Stimulated activated CD4-positive, alpha-beta T cell treated with anti-CD3 and anti-CD28 coated beads, TNF-alpha, amount 100 ng/mL, for 24 hours (primary cell): ENCODE measurements at places on chromosomes 3 and 15.
A peak's percentile ranks its signal among the peaks of the same experiment; 100 is the strongest.

DNA sequence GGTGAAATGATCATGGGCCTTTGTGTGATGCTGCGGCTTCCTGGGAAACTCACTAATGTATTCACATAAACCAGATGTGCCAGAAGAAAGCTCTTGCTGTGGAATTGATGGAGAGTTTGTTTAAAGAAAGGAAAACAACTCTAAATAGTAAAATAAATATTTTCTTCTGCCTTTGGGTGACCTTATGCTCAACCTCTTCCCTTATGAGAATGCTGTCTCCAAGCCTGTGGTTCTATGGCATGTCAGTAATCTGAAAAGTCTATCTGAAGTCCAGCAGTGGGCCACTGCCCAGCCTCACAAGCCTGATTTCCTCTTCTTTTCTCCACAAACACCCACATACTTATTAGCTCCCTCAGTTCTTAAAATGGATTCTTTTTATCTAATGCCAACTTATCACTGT lies 49.9 kb upstream of the PHLDB2 start:
- DNase-seq: no peak

DNA sequence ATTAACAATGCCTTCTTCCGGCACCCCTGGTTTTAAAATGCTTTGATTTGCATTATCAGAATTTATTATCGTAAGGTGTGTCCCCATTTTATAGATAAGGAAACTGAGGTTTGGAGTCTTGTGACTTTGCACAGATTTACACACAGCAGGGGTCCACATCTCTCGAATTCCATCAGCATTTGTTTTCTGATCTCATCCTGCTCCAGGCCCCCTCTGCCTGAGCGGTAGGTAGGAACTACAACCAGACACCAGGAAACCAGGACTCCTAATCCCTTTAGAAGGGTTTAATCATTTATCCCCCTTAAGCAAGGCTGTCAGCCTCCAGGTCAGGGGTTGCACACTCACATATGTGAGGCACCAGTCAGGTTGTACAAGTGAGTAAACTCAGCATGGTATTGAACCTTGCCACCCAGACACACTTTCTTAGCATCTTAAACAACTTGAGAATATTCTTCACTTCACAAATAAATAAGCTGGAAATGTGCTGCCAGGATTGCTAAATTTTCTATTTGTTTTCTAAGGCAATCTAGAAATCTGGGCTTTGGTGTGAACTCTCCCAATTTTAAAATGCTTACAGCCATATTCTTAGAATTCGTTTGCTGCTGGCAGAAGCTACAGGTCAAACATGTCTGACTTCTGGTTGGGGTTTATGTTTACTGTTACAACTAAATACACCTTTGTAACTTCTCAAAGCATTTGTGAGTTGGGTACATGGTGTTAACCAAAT lies 31.7 kb upstream of the CMTM7 start:
- no peak for DNase-seq

- DNase-seq: no peak
Observed at GRCh38 chr15:57992761-57993355, 72.7 kb downstream of the ALDH1A2 start.

- no peak for DNase-seq
Observed at GRCh38 chr3:71389911-71390573, 193.5 kb downstream of the FOXP1 start.

DNA sequence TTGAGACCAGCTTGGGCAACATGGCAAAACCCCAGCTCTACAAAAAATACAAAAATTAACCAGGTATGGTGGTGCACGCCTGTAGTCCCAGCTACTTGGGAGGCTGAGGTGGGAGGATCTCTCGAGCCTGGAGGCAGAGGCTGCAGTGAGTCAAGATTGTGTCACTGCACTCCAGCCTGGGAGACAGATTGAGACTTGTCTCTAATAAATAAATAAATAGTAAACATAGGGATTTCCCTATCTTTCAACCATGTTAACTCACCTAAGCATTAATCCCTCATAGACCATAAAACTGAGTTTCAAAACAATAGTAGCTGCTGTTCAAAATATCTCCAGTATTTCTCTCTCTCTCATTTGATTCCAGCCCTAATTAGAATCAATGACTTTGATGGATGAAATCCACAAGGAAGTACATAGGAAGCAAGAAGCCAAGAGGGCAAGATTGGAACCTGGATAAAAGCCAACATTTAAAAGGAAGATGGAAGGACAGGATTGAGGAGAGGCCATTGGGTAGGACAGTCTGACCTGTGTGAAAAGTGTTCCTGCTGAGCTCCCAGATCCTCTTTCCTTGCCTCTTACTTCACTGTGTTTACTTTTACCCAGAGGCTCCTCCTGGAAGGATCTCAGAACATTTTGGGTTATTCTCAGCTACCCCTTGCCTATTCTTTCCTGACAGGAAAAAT lies 12.4 kb upstream of the TTBK2 start:
- DNase-seq: no peak

DNA sequence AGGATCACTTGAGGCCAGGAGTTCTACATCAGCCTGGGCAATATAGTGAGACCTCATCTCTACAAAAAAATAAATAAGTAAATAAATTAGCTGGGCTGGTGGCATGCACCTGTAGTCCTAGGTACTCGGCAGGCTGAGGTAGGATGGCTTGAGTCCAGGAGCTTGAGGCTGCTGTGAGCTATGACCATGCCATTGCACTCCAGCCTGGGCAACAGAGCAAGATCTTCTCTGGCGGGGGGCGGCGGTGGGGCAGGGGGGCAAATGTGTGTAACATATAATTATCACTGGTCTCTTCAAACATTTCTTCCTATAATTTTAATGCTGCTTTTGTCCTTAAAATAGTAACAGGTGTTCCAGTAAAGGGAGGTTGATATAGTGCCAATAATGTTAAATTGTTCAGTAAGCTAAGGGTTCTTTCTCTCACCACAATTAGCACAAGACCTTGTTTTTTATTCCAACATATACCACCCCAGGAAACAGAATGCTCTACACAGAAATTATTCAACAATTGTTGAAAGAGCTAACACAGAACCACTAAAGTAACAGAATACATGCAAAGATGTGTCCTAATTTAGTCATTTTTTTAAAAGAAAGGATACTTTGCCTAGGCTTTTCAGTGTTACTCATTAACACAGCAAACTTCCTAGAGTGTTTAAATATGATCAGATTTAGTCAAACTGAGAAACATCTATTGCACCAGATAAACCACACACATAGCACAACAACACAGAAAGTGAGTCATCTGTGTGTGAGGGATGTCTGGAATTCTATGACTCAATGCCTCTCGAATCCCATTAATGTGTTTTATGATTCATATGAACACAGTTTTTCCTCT lies 29.1 kb downstream of the ANKRD28 start:
- no peak for DNase-seq

DNA sequence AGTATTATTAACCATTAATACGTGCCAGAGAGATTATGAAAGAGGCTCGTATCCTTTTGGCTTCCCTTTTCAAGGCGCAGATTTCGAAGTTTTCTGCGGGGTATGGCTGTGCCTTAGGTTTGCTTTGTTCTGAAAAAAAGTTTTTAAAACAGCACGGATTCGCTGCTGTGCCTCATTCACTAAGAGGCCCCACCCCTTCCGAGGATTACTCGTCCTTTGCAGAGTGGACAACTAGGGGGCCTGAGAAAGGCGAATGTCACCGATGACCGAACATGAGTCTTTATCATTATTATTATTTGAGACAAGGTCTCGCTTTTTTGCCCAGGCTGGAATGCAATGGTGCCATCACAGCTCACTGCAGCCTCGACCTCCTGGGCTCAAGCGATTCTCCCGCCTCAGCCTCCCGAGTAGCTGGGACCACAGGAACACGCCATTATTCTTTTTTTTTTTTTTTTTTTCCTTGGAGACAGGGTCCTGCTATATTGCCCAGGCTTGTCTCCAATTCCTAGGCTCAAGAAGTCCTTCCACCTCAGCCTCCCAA lies 684 bp upstream of the RPS27L start:
- DNase-seq: peak; percentile 9

DNA sequence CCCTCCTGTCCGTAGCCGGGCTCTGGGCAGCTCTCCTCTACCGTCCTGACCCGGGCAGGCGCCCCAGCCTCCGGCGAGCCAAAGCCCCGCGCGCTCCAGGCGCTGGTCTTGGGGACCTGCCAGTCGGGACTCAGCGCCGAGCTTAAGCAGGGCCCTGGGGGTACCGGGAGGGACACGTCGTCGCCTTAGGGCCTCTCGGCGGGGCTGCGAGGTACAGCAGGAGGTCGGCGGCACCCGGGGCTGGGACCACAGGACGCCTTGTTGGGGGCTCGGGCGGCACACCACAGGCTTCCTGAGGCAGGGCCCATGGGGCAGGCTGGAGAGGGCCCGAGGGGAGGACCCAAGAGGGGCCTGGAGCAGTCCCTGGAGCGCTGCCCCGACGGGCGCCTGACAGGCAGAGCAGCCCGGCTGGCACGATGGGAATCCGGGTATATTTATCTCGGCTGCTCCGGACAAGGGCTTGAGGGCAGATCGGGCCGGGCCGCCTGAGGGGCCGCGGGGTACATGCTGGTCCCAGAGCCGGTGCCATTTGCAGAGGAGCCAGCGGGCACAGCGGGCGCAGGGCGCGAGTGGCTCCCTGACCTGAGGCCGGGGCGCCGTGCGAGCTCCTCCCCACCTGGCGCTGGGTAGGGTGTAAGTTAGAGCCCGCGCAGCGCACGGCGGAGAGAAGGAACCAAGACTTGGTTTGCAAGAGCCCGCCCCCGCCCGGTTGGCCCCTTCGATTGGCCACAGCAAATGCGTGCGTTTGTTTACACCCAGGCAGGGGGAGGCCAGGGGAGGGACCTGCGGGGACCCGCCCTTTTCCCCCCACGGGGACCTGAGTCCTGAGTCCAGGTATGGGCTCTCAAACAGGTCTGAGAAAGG lies 574 bp downstream of the SLC38A3 start:
- DNase-seq: no peak

GRCh38 chr15:36831904-36832287 lies 252.5 kb downstream of the CDIN1 start:
- no peak for DNase-seq

DNA sequence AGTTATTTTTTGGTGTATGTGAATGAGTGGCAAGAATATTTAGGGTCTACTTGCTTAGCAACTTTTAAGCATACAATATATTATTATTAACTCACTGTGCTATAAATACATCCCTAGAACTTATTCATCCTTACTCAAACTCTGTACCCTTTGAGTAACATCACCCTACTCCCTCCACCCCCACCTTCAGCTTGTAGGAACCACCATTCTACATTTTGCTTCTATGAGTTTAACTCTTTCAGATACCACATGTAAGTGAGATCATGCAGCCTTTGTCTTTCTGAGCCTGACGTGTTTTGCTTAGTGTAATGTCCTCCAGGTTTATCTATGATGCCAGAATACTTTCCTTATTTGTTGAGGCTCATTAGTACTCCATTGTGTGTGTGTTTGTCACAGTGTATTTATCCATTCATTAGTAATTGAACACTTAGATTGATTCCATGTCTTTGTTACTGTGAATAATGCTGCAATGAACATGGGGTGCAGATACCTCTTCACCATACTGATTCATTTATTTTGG lies 526.9 kb downstream of the PYDC2 start:
- no peak for DNase-seq

DNA sequence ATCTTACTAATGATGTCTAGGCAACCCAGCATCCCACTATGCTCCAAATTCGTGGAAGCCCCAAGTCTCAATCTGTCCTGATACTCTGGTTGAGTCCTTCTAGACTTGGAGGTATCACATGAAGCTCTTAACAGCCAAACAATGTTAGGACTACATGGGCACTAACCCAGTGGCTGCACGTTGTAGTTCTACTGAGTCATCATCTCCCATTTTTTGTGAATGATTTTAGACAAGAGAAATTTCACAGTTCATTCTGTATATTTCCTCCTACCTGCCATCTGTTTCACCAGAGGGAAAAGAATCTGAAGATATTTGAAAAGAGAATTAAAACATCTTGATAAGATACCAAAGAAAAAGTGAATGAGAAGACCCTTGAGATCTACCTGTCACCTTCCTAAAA lies 9.8 kb upstream of the WWTR1 start:
- no peak for DNase-seq

DNA sequence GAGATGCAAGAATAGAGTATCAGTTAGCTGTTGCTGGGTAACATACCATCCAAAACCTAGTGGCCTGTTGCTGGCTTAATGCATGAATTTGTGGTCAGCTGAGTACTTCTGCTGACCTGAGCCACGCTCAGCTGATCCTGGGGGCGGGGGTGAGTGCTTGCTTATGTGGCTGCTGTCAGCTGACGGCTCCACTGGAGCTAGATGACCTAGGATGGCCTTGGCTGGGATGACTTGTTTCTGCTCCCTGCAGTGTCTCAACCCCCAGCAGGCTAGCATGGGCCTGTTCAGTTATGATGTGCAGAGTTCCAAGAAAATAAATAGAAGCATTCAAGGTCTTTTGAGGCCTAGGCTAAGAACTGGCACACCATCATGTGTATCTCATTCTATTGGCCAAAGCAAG lies 63.9 kb downstream of the FBLN2 start:
- no peak for DNase-seq

GRCh38 chr15:80180986-80181385 lies 28.2 kb downstream of the FAH start:
- DNase-seq: no peak

- DNase-seq: no peak
Observed at GRCh38 chr15:73053398-73053723, 1.1 kb downstream of the NEO1 start.
